ENCODE measurements at places on chromosomes 4 and X.

GRCh38 chr4:81346719-81347118, 125.0 kb downstream of the RASGEF1B start:
- DNase-seq: no peak

DNA sequence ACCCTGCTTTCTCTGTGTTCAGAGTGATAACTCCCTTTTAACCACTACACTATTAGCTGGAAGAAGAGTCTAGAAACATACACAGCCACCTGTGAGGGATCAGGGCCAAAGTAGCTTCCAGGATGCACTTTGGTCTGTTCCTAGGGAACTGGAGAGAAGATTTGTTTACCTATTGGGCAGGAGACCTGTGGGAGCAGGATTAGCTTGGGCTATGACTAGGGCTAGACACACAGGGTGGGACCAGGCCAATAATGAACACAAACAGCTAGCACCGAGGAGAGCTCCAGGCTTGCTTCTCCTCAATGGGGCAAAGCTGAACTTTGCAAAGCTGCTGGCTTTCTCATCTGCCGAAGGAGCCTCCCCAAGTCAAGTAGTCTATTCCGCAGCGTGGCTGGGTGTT, 24.4 kb upstream of the MAP7D3 start:
- no peak for DNase-seq

DNA sequence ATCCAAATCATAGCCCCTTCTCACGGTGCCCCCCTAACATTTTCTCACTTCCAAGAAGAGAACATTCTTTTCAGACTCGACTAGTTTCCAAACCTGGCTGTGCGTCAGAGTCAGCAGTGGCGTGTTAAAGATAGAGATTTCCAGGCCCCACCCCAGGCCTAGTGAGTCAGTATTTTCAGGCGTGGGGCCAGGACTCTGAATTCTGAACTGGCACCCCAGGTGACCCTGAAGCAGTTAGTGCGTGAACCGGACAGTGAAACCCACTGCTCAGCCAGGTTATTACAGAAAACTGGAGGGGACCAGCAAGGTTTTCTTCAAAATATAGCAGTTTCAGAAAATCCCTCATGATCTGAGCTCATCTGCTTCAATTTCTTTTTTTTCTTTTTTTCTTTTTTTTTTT, 35.0 kb upstream of the BCOR start:
- no peak for DNase-seq

DNA sequence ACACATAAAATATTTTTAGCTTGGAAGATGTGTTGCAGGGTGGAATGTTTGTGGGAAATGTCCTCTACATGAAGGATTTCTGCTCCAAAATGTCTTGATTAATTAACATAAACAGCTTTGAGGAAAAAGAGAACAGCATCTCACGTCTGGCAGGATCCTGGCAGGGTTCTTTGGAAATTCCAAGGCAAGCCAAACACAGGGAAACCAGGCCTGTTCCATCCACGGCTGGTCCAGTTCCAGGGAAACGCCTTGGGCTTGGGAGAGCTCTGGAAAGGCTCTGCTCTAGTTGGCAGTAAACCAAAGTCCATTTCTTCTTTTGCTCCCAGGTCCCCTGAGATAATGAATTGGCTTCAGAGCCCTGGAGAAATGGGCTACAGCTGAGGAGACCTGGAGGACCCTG, 42.4 kb upstream of the GAB1 start:
- DNase-seq: no peak

- DNase-seq: no peak
Observed at GRCh38 chr4:45596379-45597101, 527.3 kb downstream of the GABRG1 start.

GRCh38 chr4:55547466-55547770, 709 bp upstream of the CLOCK start:
- DNase-seq: no peak

DNA sequence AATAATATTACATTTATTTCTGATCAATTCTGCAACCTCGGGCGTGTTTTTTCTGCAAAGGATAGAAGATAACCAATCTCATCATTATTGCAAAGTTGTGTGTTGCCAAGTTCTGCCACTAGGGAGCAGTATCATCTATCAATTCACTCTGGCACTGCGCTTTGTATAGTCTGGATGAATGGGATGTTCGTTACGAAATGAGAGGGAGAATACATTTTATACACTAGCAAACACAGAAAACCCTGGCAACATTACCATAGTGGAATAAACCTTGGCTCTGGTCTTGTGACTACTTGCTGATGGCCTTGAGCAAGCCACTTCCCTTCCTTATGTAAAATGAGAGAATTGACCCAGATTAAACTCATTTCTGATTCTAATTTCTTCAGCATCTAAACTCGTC, 97.5 kb upstream of the ZNF518B start:
- peak; percentile 41 for DNase-seq

DNA sequence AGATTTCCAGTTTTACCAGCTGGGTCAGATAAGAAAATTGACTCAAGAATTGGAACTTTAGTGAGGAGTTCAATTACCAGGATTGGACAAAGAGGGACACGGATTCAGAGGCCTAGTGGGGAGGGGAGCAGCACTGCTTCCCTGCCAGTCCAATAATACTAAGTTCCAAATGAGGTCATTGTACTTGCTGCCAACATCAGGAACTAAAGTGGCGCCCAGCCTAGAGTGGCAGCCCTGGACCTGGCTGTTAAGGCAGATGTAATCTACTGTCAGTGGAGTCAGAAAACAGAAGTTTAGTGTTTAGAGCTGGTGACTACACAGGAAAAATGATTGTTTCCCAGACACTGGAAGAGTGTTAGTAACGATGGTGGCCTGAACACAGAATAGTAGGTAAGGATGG, 42.7 kb upstream of the RAPGEF2 start:
- no peak for DNase-seq

DNA sequence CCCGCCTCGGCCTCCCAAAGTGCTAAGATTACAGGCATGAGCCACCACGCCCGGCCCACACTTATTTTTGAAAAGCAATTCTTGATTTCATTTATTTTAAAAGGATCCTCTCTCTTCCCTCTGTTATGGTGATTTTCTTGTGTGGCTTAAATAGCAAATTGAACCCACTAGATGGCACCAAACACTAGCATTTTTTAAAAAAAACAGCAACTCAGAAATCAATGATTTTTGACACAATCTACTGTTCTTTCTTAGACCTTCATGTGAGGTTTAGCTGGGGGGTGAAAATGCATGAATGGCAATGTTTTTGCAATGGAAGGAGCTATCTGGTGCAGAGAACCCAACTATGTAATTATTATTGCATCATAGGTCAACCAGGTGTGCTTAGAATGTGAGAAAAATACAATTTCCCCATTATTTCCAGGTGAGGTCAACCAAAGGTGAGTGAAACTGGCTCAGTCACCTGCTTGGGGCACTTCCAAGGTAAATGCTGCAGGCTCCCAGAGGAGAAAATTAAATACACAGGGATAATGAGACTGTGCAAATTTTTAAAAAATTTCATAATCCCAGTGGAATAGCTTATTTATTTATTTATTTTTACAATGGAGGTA, 226.7 kb upstream of the PRKX start:
- peak; percentile 26 for DNase-seq

GRCh38 chr4:56655209-56655626, 25.9 kb downstream of the HOPX start:
- DNase-seq: no peak

- peak; percentile 4 for DNase-seq
Observed at GRCh38 chr4:187380181-187380581, 615.4 kb upstream of the ZFP42 start.

- no peak for DNase-seq
Observed at GRCh38 chr4:168815379-168816345, 194.4 kb downstream of the CBR4 start.

GRCh38 chrX:19839770-19840254, 47.6 kb downstream of the SH3KBP1 start:
- DNase-seq: peak; percentile 89

DNA sequence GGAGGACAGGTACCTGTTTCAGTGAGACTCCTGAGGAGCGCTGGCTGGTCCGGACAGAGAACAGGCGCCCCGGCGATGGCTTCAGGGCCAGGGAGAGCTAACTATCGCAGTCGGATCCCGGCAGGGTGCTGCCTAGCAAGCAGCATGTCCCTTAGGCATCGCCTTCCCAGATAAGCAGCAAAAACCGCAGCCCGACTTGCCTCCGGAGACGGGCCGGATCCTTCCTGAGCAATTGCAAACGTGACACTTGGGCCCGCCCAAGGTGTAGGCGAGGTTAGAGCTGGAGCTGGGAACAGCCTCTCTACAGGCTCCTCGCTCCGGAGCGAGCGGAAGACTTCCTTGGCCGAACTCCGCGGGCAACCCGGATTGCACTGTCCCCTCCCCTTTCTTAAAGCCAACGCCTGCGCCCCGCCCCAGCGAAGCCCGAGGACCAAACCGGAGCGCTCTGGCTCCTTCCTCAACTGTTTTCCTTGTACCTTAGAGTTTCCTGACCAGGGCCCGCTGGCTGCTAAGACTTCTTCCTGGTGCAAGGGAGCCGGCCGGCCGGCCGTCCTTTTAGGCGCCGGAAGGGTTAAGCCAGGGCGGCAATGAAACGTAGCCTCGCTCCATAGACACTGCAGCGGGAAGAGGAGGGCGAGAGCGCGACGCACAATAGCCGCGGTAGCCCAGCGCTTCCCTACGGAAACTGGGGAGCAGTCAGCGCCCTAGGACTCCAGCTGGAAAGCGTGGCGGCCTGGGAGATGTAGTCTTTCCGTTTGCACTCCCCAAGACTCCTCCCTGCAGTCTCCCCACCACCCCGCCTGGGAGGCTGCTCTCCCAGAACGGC, at the start of gene OPHN1:
TSS of gene OPHN1 (minus strand) at position 341 of the 826 bp plus-strand sequence. CDS start 475 bp downstream, outside the sequence.
- peak; percentile 75 for DNase-seq

GRCh38 chr4:147901916-147902315, 170.0 kb downstream of the ARHGAP10 start:
- DNase-seq: no peak

DNA sequence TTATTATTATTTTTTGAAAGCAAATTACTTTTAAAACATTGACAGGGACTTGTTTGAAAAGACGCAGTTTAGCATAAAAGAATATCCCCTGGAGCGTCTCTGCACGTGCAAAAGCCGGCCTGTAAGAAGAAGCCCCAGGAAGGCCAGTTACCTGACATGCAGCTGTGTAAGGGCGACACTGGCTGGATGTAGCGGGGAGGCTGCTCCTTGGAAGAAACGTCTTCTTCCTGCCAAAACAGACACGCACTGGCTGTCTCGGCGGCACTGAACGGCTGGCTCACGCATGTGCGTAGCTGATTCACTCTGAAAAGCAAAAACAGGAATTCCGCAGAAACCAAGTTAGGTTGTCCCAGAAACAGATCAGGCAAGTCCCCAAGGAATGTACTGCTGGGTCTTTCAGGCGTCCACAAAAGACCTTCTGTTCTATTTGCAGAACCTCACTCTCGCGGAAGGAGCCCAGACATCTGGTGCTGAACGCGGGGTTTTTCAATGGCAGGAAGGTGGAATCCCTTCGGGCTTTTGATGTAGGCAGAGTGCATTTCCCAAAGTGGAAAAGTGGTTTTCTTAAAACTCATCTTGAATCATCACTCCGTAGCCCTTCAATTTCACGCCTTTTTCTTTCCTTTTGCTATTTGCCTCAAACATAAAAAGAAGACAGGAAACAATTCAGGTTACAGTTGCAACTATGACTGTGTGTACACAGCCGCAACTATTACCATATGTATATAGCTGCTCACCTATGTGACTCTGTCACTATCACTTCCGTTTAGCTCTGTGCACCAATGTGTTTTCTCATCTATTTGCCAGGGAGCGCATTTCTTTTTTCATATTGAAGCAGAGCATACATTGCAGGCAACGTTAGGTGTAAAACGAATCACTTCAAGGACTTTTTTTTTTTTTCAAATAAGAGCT, 38.1 kb upstream of the ARSH start:
- DNase-seq: no peak

GRCh38 chr4:173269280-173269679, 64.9 kb downstream of the HMGB2 start:
- DNase-seq: no peak

DNA sequence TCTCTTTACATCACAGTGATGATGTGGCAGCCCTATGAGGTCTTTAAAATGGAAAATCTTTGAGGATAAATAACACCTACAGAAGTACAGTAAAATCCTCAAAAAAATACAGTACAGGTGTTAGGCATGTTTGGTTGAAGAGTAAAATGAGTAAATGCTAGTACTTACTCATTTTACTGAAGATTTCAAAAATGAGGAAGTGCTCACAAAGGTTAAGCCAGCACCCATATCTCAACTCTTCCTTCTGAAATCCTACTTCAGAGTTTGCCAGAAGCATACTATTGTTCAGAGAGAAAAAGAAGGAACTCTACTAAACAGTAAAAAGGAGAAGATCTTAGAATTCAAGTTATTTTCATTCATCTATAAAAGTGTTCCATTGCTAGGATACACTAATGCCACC, 130.9 kb downstream of the CBR4 start:
- no peak for DNase-seq

DNA sequence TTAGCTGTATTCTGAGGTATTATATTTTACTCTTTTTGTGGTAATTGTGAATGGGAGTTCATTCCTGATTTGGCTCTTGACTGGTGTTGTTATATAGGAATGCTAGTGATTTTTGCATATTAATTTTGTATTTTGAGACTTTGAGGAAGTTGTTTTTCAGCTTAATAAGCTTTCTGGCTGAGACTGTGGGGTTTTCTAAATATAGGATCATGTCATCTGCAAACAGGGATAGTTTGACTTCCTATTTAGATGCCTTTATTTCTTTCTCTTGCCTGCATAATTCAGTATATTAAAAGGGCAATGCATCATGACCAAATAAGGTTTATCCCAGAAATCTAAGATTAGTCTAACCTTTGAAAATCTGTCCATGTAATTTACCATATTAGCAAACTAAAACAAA, 44.7 kb upstream of the EPGN start:
- DNase-seq: no peak

GRCh38 chrX:13702111-13702789, 13.3 kb downstream of the RAB9A start:
- DNase-seq: no peak

GRCh38 chr4:4593596-4594284, 51.9 kb upstream of the STX18 start:
- DNase-seq: no peak

- DNase-seq: no peak
Observed at GRCh38 chr4:162450531-162451035, 286.8 kb upstream of the FSTL5 start.

DNA sequence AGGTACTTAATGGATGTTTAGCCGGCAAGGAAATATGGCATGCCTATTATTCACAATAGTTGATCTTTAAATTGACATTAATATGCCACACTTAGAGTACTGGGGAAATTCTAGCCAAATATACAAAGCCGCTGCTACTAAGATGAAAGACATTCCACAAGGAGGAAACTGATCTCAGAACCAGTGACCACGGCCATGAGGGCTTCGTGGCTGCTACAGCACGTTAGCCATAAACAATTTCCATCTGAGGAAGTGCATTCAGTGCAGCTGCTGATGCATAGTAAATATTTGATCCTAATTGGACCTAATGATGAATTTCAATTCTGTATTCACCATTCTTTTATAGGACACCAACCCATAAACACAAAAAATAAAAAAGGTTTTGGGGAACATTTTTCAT, 59.1 kb downstream of the SORBS2 start:
- DNase-seq: no peak

DNA sequence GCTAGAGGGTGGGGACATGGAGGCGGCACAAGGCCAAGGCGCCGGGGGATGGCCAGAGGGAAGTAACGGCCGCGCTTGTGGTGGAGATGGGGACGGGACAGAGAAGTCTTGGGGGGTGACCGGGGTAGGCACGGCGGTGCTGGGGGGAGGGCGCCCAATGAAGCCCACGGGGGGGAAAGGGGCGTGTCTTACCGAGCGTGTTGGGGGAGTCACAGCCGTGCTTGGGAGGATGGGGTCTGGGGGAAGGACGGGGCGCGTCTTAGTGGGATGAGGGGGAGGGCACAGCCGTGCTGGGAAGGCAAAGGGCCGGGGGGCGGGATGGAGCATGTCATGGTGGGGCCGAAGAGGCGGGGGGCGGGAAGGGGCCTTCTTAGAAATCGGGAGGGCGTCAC, 952 bp downstream of the ARSD start:
- DNase-seq: no peak

Measured in SW480 (cell line).